Jurkat, Clone E6-1 (cell line): ENCODE measurements at places on chromosomes 13 and 19.

- DNase-seq = no peak
Observed at GRCh38 chr13:105048677-105049076, 1486.8 kb downstream of the EFNB2 start.

GRCh38 chr13:59651479-59651878, 512.2 kb downstream of the DIAPH3 start:
- DNase-seq = no peak

DNA sequence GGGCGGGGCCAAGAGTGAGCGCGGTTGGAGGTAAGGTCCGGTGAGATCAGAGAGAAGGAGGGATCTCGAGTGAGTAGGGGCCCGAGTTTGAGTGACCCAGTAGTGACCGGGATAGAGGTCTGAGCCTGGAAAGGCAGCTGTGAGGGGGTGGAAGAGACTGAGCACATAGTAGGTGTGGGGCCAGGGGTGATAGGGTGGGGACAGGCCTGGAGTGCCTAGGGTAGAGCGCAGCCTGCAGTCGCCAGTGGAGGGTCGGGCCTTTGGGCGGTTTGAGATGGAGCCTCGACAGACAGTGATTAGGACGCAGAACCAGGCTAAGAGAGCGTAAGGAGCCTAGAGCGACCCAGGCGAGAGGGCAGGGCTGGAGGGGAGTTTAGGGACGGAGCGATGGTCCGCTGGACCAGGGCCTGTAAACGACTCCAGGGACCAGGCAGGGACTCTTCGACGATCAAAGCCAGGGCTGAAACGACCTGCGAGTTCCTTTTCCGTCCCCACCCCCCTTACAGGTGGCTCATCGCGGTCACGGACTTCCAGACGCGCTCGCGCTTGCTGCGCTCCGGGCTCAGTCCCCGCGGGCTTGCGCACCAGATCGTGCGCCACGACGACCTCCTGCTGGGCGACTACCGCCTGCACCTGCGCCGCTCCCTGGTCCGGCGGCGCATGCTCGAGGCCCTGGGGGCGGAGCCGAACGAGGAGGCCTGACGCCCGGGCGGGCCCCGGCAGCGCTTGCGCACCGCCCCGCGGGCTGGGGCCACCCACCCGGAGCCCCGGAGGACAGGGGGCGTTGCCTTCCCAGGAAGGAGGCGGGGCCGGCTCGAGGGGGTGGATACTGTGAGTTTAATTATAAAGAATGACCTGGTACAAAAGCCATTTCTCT, 9.4 kb downstream of the C19orf81 start:
- DNase-seq = peak; percentile 91

DNA sequence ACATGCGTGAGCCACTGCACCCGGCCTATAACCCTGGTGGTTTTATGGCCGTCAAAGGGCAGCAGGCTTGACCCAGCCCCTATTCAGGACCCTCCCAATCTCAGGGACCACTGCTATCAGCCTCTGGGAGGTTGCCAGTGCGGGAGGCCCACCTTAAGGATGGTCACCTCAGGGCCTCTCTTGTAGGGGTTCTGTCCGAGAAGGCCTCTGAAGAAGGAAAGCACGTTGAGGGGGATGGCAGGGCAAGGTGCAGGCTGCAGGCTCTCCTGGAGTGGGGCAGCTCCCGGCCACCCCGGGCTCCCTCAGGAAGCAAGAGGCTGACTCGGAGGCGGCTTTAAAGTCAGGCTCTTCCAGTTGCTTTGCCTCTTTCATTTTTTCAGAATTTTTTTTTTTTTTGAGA, 6.0 kb upstream of the GRTP1 start:
- DNase-seq = no peak

- no peak for DNase-seq
Observed at GRCh38 chr19:20080656-20081055, 2.9 kb downstream of the ZNF90 start.

DNA sequence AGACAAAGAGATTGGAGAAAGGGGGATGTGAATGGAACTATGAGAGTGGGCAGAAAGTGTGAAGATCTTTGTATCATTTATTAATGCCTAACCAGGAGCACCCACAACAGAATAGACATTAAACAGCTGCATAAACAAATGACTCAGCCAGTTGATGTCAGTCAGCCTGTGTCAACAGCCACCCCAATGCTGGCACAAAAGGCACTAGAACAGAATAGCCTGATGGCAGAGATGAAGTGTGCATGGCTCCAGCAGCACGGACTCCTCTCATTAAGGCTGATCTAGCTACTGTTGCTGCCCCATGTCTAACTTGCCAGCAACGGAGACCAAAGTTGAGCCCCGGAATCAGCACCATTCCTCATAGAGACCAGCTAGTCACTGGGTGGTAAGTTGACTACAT, 7.8 kb downstream of the CPB2 start:
- no peak for DNase-seq

DNA sequence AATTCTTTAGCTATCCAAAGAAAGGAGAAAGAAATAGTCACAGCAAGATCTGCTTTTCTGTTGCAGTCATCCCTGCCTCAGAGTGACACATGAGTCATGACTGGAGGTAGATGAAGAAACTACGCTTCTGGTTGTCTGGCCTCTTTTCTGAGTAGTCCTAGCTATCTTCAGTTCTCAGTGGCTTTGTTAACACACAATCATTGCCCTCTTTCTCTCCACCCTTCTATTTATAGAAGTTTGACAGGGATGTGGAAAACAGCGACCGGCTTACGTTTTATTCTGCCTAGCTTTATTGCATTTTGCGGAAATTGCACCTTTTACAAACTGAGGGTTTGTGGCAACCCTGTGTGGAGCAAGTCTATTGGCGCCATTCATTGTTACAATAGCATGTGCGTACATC, 26.7 kb downstream of the SPATA13 start:
- DNase-seq = no peak

DNA sequence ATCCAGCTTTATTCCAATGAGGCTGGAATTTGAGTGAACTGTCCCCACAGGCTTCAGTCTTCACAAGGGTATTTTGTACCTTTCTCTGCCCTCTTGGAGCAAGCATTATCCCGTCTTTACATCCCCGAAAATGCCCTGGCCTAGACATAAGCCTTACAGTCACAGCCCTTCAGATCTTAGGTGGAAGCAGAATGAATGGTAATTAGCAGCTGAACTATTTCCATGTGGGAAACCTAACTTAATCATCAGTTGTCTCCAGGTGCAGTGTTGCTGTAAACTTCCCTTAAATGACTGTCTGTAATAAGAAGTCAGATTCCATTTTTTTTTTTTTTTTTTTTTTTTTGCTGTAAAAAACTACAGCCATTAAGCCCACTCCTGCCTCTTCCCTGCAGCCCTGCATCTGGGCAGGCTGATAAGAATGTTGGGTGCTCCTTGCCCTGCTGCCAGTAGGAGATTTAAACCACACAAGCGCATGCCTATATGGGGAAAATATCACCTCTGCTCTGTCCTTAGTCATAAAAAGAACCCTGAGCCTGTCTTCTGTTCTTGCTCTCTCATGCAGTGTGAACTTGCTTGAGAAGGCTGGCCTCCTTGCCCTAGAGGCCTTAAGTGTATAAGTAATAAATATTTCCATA, 426.8 kb upstream of the SLITRK5 start:
- no peak for DNase-seq

DNA sequence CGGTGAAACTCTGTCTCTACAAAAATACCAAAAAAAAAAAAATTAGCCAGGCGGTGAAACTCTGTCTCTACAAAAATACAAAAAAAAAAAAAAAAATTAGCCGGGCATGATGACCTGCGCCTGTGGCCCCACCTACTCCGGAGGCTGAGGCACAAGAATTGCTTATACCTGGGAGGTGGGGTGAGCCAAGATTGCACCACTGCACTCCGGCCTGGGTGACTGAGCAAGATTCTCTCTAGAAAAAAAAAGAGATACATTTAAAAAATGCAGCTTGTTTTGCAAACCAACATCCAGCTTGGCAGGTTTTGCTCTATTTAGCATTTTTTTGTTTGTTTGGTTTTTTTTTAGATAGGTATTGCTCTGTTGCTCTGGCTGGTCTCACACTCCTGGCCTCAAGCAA, 6.7 kb upstream of the PGPEP1 start:
- DNase-seq = no peak

DNA sequence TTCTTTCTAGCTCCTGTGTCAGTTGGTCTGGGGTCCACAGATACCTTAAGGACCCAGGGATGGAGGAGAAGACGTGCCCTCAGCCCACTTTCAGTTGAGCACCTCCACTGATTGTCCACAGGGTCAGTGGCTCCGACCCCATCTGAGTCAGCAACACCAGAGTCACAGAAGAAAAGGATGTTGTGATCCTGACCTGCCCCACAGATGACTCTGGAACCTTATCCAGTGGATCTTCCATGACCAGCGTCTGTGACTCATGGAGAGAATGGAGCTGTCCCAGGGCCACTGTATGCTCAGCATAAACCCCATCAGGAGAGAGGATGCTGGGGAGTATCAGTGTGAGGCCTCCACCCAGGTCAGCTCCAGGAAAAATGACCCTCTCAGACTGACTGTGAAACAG, 22.0 kb downstream of the CEACAM4 start:
- no peak for DNase-seq

DNA sequence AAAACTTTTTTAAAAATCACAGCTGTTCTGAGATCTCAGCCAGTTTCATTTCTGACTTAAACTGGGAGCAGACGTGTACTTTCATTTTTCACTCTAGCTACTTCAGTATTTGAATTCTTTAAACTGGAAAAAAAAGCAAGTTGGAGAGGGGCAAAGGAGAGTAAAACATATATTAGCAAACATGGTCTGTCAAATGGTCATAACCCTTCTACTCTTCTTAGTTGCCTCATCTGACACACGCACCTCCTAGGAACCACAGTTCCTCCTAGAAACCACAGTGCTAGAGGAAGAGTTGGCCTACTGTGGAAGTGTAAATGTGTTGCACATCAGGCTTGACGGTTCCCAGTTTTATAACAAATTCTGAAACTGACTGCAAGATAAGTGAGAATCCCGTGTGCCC, 47.2 kb downstream of the TM9SF2 start:
- DNase-seq = no peak

DNA sequence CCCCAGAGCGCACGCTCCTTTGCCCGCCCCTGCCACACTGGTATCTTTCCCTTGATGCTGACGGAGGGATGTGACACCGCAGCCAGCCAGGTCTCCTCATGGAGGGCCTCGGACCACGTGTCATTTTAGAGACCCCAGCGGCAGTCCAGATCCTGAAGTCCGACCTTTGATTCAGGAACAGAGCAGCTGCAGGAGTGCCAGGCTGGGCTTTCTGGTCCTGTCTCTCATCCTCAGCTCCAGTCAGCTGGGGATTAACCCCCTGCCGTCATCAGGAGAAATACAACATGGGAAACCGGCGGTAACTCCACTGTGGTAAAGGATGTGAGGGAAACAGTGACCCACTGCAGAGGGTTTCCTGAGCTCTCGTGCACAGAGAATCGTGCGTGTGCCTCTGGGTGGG, 140.6 kb downstream of the SIPA1L3 start:
- DNase-seq = peak; percentile 18

DNA sequence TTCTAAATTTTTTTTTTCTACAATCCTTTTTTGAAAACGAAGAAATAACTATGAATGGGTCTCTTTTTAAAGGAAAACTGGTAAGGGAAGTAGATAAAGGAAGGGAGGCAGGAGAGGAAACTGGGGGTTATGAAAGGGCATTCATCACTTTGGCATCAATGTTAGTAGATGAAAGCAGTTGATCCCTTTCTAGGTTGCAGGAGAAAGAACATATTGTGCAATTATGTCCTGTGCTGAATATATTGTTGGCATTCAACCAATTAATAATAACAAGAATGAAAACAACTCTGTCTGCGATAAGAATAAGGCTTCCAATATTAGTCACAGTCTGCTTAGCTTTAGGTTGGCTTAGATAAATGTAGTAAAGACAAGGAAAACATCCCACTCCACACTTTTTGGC, 796.8 kb upstream of the KLHL1 start:
- no peak for DNase-seq
